ENCODE measurements at places on chromosomes 16 and 17.

DNA sequence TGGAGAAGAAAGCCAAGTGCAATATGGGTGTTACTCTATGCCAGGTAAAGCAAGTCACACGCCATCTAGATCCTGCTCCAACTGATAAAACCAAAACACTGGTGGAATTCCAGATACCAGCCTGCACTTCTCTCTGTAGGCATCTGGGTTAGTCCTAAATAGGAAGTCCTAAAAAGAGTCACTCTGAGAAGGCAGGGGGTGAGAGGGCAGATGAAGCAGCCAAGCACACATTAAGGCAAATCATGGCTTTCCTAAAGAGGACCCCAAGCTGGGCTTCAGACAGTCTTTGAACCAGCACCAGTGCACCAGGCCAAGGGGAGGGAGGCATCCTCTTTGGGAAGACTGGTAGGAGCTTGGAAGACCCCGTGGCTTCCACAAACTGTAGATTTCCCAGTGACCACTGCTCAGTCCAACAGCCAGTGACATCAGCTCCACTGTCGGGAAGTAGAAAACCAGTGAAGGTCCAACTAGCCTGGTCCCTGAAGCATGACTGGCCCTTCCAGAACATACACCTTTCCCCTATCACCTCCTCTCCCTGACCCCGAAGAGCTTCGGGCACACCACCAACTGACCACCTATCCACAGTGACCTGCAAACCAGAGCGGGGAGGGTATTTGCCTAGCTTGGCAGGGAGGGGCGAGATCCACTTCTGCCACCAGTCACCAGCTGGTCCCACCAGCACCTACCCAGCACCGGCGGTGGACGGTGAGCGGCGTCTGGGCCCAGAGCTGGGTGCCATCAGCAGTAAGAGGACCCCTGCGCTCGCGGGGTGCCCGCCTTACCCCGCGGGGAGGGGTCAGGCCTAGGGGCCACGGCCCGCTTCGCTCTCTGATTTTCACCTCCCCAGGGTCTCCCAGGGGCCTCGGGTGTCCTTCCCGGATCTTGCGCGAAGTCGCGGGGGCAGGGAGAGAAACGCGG lies 1.0 kb downstream of the LITAF start:
- no peak for DNase-seq

DNA sequence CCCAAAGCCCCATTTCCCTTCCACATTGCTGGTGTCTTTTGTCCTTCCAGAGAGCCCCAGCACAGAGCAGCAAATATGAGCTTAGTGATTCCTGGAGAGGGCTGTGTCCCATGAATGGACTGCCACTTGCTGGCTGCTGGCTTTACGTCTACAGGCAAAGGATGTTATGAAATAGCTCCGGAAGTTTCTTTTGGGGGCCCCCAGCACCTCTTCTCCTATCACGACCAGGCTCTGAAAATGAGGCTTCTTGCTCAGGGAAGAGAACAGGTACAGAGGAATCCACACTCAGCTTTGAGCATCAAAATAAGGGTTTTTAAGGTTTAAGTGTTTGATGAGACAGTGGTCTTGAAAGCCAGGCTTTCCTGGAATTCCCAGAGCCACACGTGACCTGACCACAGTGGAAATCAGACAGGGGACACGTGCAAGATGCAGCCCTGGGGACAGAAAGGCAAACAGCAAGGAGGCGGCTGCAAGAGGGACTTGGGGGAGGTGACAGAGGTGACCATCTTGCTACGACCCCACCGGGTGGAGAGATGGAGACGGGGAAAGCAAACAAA lies 58.1 kb downstream of the ZDHHC7 start:
- DNase-seq: no peak

DNA sequence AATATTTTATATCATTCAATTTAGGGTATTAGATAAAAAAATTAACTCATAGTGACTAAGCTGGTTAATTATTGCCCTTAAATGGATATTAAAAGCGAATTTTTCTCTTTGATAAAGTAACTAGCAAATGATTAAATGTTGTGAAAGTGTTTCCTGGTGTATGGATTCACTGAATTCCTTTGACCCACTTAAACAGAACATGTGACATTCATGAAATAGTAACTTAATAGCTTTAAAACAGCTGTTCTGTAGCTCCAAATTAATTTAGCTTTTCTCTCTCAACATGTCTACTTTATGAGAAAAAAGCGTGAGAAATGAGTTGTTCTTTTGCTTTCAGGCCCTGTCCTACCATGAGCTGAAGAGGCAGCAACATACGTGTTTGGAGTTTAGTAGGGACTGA lies 36.4 kb upstream of the APPBP2 start:
- no peak for DNase-seq

- DNase-seq: no peak
Measured at GRCh38 chr17:82344175-82344907, 10.8 kb upstream of the SECTM1 start.

DNA sequence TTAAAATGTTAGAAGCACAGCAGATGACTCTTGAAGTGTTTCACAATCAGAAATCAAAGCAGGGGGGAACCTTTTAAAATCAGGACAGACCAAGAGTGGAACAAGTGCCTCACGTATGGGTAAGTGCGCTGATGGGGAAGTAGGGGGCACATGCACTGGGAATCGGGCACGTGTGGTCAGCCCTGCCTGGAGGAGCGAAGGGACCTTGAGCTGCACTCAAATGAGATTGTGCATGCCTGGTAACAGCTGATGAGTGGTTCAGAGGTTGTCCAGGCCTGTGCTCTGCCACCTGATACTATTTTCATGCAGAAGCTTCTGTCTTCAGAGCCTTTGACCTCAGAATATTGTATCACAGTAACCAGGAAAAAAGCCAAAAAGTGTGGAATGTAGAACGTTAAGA lies 13.7 kb upstream of the XYLT2 start:
- DNase-seq: no peak

DNA sequence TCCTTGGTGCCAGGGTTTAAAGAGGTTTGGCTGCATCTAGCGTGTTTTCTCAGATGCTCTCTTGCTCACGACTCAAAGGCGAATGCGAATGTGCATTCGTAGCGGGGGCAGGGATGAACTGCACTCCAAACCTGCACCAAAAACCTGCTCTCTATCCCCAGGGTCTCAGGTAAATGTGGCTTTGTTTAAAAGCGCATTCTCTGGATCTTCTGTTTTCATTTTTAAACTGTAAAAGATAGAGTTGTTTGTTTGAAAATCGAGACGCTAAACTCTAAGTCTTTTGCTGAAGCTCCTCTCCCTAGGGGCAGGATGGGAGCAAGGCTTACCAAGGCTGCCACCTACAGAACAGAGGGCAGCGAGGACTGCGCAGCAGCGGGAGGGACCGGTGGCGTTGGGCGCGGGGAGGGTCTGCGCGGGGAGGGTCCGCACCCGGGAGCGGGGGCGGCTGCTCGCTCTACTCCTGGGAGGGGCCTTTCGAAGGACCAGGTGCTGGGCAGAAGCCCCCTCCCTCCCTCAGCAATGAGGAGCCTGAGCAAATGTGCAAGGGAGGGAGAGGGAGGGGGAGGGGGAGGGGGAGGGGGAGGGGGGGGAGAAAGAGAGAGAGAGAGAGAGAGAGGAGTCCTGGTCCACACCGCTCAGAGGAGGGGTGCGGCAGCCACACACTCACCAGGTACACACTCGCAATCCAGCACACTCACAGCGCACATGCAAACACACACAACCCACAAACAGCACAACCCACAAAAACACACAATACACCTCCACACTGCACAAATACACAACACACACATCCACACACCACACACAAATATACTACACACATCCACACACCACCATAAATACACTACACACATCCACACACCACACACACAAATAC lies 142.8 kb downstream of the GRIN2A start:
- peak; percentile 17 for DNase-seq

- no peak for DNase-seq
Measured at GRCh38 chr17:80210348-80211108, 9.6 kb downstream of the SGSH start.

GRCh38 chr17:47741109-47741792 lies 8.2 kb downstream of the TBX21 start:
- no peak for DNase-seq

- DNase-seq: no peak
Measured at GRCh38 chr16:87041286-87041685, 275.9 kb downstream of the C16orf95 start.

DNA sequence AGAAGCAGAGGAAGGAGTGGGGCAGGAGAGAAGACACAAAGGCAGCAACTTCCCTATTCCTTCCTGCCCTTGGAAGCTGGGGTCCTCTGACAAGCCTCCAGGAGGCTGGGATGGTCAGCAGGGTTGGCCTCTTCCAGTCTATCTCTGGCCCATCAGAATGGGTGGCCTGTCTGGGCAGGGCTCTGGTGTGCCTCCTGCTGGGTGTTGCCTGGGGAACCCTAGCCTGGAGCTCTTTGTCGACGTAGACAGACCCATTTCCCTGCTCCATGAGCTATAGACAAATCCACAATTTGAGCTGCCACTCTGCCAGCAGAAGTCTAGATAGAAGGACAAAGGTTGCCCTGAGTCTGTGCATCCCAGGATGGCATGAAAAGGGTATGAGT lies 11.4 kb downstream of the IGFBP4 start:
- DNase-seq: no peak

DNA sequence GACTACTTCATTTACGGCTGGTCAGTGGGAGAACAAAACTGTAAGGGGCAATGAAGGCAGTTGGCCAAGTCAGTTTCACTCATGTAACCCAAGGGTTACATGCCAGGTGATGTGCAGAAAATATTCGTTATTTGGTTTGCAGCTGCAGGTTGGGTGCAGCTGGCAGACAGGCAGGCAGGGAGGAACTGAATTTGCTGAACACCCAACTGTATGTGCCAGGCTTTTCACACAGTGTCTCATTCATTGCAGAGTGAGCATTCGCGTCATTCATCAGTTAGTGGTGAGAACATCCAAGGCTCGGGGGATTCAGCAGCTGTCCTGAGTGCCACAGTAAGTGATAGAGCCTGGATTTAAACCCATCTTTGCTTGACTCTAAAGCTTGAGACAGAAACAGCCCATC lies 59.7 kb downstream of the ABCC6 start:
- no peak for DNase-seq

- DNase-seq: no peak
Measured at GRCh38 chr17:62929320-62929719, 36.7 kb upstream of the TANC2 start.

GRCh38 chr16:31409433-31409832 lies 16.3 kb downstream of the ITGAD start:
- no peak for DNase-seq

DNA sequence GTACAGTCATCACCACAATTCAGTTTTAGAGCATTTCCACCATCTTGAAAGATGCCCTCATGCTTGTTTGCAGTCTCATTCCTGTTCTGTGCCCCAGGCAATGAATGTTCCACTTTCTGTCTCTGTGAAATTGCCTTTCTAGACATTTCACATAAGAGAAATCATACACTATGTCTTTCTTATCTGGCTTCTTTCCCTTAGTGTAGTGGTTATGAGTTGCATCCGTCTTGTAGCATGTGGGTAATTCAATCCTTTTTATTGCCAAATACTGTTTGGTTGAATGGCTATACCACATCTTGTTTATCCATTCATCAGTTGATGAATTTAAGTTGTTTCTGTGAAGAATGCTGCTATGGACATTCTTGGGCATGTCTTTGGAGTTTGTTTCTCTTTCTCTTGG lies 132.5 kb upstream of the PLCG2 start:
- DNase-seq: no peak

- DNase-seq: no peak
Measured at GRCh38 chr17:44781551-44782325, 22.9 kb downstream of the ADAM11 start.

DNA sequence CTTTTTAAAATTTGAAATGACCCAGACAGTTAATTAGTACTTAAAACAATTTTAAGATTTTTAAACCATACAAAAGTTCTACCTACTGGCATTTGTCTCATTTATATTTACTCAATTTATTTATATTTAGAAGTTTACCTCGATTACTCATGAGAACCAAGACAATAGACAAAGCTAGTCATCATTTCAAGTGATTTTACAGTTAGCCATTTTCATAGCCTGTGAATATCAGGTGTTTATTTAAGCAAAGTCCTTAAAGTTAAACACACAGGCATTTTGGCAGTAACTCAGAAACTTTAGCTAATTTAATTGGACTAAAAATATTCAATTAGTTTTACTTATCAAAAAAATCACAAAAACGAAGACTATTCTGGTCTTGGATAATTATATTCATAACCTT lies 101.6 kb upstream of the KIF2B start:
- no peak for DNase-seq

- no peak for DNase-seq
Measured at GRCh38 chr17:2120586-2121335, 65.9 kb downstream of the HIC1 start.

DNA sequence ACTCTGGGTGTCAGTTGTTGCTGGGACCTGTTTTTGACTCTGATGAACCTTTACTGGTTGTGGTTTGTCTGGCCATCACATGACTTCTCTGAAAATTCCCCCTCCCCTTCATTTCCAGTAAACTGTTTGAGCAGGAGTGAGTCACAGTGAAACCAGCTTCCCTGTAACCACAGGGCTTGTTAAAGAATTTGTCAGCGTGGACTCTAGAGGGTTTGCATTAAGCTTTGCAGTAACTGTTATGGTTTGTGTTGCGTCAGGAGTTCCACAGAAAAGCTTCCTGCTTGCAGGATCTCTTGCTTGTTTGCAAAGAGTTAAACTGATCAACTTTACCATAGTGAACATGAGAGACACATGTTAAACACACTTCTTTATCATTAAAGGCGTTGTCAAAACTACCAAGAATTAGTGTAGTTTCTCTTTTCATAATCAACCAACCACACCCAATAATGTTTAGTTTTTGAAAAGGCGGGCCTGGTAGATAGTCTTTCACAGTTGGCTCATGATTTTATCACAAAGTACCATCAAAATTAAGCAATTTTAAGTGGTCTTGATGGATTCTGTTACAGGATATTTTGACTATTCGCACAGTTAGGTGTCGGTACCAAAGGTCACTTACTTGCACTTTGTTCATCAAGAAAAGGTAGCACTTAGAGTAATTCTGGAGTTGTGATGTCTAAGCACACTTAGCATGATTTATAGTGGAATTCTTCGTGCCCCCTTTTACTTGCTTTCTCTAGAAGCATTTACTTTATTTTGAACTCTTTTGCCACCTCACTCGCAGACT lies 79.3 kb downstream of the VMP1 start:
- peak; percentile 71 for DNase-seq

GRCh38 chr16:22385196-22385595 lies 10.8 kb upstream of the CDR2 start:
- no peak for DNase-seq

DNA sequence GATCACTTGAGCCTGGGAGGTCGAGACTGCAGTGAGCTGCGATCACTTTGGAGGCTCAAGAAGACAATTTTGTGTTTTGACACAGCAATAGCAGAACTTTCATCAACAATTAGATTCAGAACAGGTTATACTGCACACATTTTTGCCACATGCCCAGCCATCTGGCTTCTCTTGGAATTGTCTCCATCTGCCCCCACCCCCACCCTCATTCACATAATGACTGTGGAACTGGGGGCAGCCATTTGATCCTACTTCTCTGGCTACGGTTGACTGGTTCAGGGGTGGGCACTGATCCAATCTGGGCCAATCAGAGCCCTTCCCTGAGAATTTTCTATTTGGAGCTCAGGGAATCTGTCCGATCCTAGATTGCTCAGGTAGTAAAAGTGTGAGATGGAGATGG lies 14.0 kb downstream of the TMEM92 start:
- no peak for DNase-seq
